Pons (tissue), 1 donor: ENCODE measurements at places on chromosomes 7 and 10.
A peak's percentile ranks its signal among the peaks of the same experiment; 100 is the strongest.

- DNase-seq: no peak
Observed at GRCh38 chr7:121197455-121197854, 131.3 kb upstream of the WNT16 start.

DNA sequence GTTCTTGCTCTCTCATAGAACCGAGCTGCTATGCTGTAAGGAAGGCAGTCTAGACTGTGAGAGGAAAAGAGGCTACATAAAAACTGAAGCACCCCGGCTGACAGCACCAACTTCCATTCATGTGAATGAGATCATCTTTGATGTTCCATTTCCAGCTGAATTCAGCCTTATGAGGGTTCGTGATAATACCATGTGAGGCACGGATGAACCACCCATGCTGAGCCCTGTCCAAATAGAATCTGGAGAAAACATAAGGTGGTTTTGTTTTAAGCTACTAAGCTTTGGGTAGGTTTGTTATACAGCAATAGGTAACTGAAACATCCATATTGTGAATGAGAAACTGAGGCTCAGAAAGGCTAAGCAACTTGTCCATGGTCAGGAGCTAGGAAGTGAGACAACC, 6.9 kb upstream of the VAX1 start:
- no peak for DNase-seq

DNA sequence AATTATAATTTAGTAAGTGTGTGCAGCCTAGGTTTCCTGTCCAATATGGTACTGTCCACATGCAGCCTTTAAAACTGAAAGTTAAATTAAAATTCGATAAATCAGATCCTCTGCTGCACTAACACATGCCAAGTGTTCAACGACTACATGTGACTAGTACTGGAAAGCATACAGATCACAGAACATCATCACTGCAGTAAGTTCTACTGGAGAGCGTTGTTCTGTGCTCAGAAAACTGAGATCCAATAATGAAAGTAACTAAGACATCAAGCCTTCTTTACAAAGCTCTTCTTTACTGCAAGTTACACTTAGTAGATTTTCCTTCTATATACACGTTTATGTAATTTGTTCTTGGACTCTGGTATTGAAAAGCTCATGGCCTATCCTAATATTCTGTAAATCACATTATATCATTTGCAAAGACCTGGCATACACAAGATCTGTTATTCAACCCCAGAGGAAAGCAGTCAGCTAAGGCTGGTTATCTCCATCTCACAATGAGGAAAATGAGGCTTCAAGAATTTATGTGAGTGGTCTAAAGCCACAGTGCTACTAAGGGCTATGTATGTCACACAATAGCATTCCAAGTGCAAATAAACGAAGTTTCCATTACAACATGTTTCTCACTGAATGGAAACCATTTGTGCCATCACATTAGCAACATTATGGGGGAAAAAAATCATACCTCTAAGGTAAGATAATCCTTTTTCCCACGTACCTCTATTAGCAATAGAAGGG, 77.6 kb downstream of the VPS41 start:
- peak; percentile 62 for DNase-seq

DNA sequence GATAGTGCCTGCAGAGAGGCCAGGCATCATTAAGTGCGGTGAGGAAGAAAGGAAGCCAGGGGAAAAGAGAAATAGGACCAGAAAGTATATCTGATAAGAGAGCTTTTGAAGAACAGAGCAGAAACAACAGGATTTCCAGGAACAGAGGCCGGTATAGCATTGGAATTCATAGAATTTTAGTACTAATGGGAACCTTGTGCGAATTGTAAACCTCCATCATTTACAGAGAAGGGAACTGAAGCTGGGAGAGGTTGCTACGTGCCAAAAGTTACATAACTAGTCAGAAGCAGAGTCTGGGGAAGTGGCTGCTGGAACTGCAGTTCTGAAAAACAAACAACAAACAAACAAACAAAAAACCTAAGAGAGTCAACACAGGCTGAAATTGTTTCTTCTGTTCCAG, 5.4 kb upstream of the ZMYND11 start:
- peak; percentile 42 for DNase-seq

- peak; percentile 64 for DNase-seq
Observed at GRCh38 chr7:30322271-30323005, 38.0 kb downstream of the ZNRF2 start.

DNA sequence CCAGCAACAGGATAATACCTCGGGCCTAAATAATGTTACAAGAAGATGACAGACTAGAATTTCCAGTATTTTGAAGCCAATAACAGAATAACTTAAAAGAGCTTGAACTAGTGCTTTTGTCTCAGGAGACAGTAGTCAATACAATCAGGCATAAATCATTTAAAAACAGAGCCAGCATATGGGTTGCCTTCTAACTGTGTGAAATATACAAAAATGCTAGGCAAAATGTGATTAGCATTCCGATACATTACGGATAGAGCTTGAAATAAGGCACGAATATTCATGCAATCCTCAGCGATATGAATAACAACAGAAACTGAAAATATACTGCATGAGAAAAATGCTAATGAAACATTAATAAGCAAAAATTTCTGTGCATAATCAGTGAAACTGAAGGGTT, 18.3 kb upstream of the PRKAR2B start:
- DNase-seq: no peak

DNA sequence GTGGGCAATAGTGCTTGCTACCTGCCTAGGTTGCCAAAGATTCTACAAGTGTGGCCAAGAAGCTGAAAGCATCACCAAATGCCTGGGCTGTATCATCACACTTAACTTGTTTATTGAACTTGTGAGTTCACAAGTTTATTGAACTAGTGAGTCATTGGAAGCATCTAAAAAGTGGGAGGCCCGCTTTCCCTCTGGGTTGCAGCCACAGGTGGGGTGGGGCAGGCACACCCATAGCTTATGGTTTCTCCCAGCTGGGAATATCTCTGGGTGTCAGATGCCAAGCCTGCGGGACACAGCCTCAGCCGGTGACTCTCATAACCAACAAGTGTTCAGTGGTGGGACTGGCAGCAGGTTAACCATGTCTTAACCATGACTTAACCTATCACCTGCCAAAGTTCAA, 145.9 kb upstream of the FAM13C start:
- no peak for DNase-seq

- DNase-seq: no peak
Observed at GRCh38 chr10:62972103-62972502, 155.9 kb upstream of the EGR2 start.

GRCh38 chr10:22253580-22253882, 35.7 kb upstream of the EBLN1 start:
- peak; percentile 28 for DNase-seq

GRCh38 chr7:141600168-141601006, 49.2 kb downstream of the AGK start:
- DNase-seq: no peak
